ENCODE measurements at places on chromosomes 2 and 18.

- no peak overlapping the region for H3K27ac ChIP-seq
- H3K36me3 ChIP-seq: peaks cover 8% of the 10 kb centered on the region
- H3K27me3 ChIP-seq: no peaks in the 10 kb centered on the region
- peaks cover 38% of the 10 kb centered on the region for H3K4me1 ChIP-seq
- DNase-seq: no peak
- H3K4me3 ChIP-seq: no peak overlapping the region
Measured at GRCh38 chr2:190697421-190697820, 48.5 kb downstream of the NAB1 start.

DNA sequence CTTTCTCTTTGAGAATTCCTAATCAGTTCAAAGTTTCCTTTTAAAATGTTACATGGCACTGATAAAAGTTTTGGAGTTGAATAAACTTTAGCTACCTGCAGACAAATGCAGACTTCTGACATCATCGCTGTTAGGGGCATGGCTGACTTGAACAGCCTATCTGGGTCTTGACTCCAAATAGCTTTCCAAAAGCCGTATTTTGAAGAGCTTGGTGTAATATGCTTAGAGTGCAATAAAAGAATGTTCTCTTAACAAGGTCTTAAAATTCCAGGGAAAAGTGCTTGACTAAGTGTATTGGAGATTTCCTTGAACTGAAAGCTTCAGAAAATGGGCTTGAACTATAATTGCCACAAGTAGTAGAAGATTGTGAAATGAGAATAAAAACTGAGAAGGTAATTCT lies 342.9 kb upstream of the DCC start:
- H3K4me3 ChIP-seq: no peak overlapping the region
- H3K36me3 ChIP-seq: no peaks in the 10 kb centered on the region
- H3K27me3 ChIP-seq: no peaks in the 10 kb centered on the region
- no peak overlapping the region for H3K27ac ChIP-seq

GRCh38 chr2:238709325-238710025 lies 138.4 kb upstream of the TWIST2 start:
- no peak overlapping the region for H3K4me3 ChIP-seq
- no peaks in the 10 kb centered on the region for H3K4me1 ChIP-seq
- no peak for DNase-seq

DNA sequence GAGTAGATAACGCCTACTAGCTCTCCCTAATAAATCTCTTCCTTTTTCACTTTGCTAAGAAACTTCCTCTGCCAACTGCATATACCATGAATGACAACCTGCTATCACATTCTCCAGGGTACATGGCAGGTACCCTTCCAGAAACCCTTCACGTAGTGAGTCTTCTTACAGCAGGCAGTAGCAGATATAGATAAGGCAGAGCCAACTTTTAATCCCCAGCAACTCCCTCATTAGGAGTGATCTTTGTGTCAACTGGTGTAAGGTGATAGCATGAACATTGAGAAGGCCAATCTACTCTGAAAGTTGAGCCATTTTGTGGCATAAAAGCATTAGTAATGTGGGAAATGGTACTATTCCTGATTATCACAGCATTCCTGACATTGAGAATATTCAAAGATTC lies 5.7 kb upstream of the STK17B start:
- peak overlapping the region; percentile 71 for H3K4me3 ChIP-seq
- H3K27ac ChIP-seq: peak overlapping the region; percentile 85
- H3K27me3 ChIP-seq: no peaks in the 10 kb centered on the region

Data from activated CD4-positive, alpha-beta T cell treated with anti-CD3 and anti-CD28 coated beads for 36 hours (primary cell).